Activated T-cell treated with anti-CD3 and anti-CD28 coated beads for 4 hours (primary cell): ENCODE measurements at places on chromosomes 1 and 21.

DNA sequence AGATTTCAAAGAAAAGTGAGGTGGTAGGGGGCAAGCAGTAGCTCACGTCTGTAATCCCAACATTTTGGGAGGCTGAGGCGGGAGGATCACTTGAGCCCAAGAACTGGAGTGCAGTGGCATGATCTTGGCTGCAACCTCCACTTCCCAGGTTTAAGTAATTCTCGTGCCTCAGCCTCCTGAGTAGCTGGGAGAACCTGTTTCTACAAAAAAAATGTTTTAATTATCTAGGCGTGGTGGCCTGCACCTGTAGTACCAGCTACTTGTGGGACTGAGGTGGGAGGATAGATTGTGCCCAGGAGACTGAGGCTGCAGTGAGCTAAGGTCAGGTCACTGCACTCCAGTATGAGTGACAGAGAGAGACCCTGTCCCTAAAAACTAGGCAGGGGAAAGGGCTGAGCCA lies 2.6 kb upstream of the TSPAN1 start:
- DNase-seq, result no peak

- DNase-seq, result no peak
Observed at GRCh38 chr21:34974162-34974981, 74.7 kb downstream of the RUNX1 start.

- no peak for DNase-seq
Observed at GRCh38 chr1:54701996-54702395, 13.7 kb upstream of the TTC4 start.

GRCh38 chr21:44272284-44272858 lies 10.7 kb upstream of the DNMT3L start:
- DNase-seq, result no peak

- DNase-seq, result no peak
Observed at GRCh38 chr1:169964206-169964605, 70.5 kb upstream of the SCYL3 start.

GRCh38 chr1:183881387-183882131 lies 76.6 kb downstream of the RGL1 start:
- no peak for DNase-seq
